ENCODE measurements at places on chromosomes 1 and 21. TPM values are rescaled to one million over a fixed set of nuclear protein-coding genes. Genes with fewer than 3 reads are reported as not detected.

DNA sequence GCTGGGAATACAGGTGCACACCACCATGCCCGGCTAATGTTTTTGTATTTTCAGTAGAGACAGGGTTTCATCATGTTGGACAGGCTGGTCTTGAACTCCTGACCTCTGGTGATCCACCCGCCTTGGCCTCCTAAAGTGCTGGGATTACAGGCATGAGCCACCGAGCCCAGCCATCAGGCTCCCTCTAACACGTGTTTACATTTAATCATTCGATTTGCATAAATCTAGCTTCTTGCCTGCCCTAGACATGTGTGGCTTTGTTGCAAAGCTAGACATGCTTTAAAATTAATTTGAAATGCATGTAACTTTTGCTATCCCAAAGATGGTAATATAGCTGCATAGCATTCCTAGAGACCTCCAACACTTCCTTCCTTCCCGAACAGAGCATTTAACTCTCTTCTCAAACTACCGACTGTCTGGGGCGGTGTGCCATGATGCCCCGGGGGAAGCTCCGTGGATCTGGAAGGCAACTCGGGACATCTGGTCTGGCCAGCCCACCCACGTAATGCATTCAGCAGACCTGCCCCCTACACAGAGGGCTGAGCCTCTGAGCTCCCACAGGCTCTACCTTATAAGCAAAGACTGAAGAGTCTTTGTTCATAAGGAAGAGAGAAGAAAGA lies 34.6 kb upstream of the NID1 start:
- no peak for DNase-seq

Gene APCS
- 0.16 TPM for polyA plus RNA-seq

DNA sequence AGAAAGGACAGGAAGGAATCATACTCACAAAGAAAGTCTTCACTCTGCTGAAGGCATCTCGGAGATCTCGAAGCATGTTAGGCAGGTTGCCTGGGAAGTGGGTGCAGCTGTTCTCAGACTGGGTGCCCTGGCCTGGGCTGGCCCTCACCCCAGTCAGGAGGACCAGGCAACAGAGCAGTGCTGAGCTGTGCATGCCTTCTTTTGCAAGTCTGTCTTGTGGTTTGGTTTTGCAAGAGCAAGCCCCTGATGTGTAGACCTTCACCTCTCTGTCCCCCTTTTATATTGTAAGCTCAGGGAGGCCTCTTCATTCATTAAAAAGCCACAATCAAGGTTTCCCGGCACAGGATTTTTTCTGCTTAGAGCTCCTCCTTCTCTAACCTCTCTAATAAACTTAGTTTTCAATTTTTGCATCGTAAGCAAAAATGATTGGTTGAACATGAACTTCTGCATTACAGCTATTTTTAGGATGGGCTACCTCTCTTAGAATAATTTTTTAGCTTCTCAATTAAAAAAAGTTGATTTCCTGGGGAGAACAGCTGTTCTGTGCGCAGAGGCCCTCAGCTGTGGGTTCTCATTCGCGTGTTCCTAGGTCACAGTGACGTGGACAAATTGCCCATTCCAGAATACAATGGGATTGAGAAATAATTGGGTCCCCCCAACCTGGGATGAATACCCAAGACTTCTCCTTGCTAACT lies at the start of gene IL10:
Gene IL10 (minus strand): TSS at position 252 of the 695 bp plus-strand sequence. CDS start 59 bp downstream, at position 193.
- DNase-seq: no peak

DNA sequence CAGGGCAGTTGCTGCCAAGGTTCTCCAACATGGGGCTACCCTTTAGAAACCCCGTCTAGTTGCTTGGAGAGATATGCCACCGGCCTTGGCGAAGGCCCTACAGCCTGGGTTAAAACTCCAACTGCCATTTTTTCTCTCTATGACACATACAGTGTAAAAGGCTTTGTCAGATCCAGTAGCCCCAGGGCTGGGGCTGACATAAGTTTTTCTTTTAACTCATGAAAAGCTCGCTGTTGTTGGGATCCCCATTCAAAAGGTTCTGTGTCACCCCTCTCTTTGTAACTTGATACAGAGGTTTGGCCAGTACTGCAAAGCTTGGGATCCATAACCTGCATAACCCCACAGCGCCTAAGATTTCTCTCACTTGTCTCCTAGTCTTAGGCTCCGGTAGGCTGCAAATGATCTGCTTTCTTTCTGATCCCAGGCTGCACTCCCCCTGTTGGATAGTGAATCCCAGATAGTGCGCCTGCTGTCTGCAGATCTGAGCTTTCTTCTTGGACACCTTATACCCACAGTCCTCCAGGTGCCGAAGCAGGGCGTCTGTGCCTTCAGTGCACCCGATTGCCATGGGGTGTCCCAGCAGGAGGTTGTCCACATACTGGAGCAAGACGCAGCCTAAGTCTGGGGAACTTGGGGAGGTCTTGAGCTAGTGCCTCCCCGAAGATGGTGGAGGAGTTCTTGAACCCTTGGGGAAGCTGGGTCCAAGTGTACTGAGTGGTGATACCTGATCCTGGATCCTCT lies 406.2 kb downstream of the TGFB2 start:
- no peak for DNase-seq

GRCh38 chr1:26276432-26276838 lies 3.5 kb upstream of the SH3BGRL3 start:
- DNase-seq: no peak

- DNase-seq: no peak
These were observed 29.5 kb downstream of the ARHGEF16 start for GRCh38 chr1:3483801-3484444.

GRCh38 chr1:19577561-19577960 lies 66.5 kb upstream of the NBL1 start:
- DNase-seq: no peak

DNA sequence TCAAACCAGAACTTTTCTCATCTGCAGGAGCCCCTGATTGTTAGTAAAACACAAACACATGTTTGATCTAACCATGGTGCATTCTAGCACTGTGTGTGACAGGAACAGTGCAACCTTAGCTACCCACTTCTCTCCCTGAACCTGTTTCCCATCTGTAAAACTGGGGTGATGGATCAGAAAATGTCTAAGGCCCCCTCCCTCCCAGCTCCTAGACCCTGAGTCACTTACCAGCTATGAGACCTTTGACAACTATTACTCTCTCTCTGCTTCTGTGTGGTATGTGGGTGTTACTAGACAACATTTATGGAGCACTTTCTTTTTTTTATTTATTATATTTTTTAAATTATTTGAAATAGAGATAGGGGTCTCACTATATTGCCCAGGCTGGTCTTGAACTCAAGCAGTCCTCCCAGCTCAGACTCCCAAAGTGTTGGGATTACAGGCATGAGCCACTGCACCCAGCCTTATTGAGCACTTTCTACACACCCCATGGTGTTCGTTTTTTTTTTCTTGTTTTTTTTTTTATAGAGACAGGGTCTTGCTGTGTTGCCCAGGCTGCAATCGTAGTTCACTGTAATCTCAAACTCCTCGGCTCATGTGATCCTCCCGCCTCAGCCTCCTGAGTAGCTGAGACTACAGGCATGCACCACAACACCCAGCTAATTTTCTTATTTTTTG lies 2.6 kb downstream of the INPP5B start:
- no peak for DNase-seq

Gene ASTN1
- 0.09 TPM for polyA plus RNA-seq

DNA sequence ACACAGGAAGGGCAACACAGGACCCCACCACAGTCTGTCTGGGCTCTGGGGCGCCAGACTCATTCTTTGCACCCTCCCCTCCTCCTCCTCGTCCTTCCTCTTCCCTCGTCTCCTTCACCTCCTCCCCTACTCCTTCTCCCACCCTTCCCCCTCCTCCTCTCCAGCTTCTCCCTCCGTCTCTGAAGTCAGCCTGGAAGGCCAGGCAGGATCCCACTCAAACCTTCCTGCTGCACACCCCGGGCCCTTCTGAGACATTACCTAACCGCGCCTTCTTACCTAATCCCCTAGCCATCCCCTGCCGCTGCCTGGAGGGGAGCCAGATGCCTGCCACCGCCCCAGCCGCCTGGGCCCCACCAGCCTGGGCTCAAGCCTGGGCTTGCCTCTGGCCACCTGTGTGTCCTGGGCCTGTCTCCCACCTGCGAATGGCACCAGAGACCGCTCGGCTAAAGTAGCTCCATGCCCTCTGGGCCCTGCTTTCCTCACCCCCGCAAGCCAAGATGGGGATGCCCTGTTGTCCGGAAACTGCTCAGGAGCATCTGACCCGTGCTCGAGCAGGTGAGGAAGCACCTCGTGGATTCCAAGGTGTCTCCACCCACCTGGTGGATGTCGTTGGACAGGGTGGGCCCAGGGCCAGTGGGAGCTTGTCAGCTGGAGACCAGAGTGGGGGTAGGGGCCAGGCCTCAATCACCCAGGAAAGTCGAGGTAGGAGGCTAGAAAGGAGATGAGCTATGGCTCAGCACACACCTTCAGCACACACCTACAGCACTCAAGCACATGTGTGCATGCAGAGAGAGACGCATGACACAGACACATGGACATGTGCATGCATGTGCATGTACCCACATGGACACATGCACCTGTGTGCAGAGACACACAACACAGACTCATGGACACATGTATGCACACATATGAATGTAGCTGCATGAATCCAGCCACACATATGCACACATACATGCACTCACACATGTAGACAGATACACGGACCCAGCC lies 31.9 kb downstream of the WNT9A start:
- DNase-seq: no peak

GRCh38 chr1:11237356-11237755 lies 25.0 kb downstream of the MTOR start:
- no peak for DNase-seq

DNA sequence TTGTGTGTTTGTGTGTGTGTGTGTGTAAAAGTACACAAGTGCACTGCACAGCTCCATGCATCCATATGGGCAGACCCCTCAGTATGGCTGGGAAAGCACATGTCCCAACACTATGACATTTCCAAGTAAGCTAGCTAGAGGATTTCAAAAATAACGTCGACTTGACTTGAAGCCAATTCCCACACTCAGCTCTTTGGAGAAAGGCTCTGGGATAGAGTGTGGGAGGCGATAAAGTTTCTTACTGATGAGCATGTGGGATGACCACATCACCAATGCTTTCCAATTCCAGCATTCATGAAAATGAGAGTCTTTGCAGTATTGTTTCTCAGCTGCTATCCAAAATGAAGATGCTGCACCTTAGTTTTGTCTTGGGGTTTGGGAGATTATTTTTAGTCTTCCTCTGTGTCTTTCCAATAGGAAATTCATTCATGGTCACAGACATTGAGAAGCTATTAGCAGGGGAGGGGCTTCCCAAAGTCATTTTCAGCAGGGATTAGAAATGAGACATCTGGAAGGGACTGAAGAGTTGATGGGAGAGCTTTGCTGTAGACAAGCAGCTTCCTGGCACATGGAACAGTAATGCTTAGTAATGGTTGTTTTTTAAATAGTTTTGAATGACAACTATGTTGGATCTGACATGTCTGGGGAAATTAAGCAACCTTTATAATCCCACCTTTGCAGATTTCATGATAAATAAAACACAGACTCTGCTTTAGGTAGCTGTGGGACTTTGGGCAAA lies 143.5 kb downstream of the ASTN1 start:
- no peak for DNase-seq

Gene CC2D1B
- polyA plus RNA-seq: 36.4 TPM

Gene AMY1B
- polyA plus RNA-seq: 1.2 TPM

DNA sequence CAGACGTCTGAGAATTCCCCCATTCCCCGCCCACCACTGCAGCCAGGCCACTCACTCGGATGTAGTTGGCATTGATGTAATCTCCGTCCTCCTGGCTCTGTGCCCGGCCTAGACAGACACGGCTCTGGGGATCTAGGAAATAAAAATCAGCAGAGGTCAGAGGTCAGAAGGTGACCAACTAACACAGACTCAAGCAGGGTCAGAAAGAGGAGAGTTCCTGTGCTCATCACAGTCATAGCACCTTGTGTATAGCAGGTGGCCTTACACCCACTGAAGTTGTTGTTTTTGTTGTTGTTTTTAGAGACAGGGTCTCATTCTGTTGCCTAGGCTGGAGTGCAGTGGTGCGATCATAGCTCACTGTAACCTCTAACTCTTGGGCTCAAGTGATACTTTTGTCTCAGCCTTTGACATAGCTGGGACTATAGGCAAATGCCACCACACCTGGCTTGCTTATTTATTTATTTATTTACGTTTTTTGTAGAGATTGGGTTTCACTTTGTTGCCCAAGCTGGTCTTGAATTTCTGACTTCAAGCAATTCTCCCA lies 4.9 kb downstream of the PTPN7 start:
- no peak for DNase-seq

Gene IRF6
- 39.9 TPM for polyA plus RNA-seq

DNA sequence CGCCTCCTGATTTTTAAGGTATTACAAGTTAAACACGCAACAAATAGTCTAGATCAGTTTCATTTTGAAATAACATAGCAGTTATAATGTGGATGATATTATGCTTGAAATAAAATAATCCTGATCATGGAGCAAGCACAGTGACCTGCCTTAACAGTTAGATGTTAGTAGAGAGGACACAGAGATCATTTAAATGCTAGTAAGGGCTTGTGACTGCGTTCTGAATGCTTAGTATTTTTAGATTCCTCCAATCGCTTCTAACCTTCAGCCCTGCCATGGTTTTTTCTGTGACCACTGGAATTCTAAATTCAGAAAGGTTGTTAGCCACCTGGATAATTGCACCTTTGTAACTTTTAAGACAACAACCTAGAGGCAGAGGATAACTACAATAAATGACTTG lies 46.4 kb downstream of the KIF26B start:
- no peak for DNase-seq

Gene SMIM1
- polyA plus RNA-seq: 7.0 TPM

DNA sequence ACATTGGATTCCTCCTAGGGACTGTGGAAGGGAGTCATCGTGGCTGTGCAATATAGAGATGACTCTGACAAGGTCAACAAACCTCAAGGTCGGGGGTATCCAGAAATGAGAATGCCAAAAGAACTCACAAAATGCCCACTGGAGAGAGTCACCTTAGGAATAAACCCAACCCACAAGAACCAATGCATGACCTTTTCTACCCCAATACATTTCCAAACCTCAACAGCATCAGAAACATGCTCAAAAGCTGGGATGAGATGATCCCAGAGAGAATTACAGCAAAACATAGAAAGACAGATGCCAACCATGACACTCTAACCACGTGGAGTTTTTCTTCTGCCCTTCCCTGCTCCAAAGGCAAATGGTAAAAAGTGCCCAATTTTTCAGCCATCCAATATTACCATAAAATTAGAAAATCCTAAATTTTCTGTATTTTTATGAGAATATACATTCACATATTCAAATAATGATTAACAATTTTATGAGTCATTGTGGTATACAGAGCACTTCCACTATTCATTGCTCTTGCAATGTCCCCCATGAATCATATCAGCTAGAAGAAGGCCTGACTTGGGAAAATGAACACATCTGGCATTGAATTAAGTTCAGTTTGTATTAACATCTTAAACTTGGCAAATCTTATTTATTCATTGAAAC lies 88.2 kb upstream of the PALMD start:
- no peak for DNase-seq

Gene ICOSLG
- 5.1 TPM for polyA plus RNA-seq

DNA sequence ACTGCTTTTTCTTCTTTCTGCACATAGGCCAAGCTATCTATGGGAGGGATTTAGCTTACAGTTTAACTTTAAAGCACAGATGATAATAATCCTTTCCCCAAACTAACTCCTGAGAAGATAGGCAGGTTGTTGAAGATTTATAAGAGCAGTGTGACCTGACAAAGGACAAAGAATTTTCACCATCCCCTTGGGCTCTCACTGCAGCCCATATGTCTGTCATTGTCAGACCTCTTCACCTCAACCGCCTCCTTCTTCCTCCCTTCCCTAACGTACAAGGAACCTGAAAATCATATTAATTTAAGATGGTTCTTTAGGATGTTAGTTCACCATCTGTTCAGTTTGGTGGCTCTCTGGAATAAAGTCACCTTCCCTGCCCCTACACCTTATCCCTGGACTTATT lies 5.0 kb downstream of the RNU1-2 start:
- DNase-seq: no peak

- DNase-seq: no peak
These were observed 355.8 kb downstream of the GPATCH2 start for GRCh38 chr1:217274927-217275654.

- no peak for DNase-seq
These were observed 44.9 kb downstream of the MAP3K21 start for GRCh38 chr1:233372218-233373120.

Data from thymus (tissue), 14 donors.